NCI-H2227 treated with DMSO at 0.1 percent for 48 hours (cell line): ENCODE measurements at places on chromosomes 3 and 15.

DNA sequence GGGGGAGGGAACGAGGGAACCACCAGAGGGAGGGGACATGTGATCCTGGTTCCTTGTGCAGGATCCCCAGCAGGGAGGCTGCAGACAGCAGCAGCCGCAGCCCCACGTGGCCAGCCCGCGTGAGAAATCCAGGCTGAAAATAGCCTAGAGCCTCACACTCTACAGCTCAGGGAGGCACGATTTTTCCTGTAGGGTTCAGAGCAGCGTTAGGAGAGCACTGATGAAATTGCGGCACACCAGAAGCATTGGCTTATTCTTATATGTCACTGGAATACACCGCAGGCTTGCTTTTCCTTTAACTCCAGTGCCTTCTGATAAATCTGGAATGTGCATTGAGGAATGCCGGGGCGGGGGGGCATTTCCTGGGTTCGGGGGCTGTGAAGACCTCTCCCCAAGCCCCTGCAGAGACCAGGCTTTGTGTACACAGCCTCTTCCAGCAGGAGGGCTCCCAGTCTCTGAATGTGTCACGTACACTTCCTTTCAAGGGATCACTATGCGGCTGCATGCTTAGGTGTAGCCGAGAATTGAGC is 193.0 kb downstream of the ATP10A start:
- DNase-seq: no peak

DNA sequence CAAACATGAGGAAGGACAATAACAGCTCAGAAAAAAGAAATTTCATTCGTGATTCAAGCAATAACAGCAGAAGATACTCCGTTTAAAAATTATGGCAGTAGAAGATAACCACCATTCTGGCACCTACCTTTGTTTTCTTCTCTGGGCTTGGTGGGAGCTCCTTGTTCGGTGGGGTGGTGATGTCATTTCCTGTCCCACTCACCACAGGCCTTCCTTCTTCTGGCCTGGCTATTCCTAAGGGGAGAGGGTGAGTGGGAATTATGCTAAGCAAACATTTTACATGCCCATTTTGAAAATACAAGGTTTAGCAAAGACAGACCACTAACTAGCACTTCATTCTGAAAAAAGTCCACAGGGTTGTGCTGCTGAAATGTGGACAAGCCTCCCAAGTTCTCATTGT is 74.4 kb downstream of the DHX30 start:
- no peak for DNase-seq

GRCh38 chr3:66304293-66304692 is 83.5 kb downstream of the SLC25A26 start:
- DNase-seq: no peak

GRCh38 chr3:135927155-135927554 is 38.4 kb upstream of the PPP2R3A start:
- DNase-seq: no peak

DNA sequence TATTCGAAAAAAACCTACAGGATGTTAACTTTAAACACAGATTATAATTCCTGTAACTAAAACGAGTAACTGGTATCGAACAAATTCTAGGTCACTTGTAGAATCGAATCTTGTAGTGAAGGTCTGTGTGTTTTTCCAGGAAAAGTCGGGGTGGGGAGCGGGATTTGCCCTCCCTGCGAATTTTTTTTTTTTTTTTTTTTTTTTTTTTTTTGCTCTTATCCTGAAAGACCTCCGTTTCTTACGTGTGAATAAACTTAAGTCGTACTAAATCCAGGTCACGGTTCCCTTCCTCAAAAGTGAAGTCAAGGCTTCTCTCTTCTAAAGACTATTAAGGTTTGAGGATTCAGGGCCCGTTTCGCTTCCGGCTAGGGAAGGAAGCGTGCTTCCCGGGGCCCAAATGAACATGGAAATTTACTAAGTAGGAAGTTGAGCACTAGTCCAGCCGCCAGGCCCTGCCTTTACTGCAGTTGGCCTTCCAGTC is 770 bp downstream of the TBC1D5 start:
- DNase-seq: no peak

DNA sequence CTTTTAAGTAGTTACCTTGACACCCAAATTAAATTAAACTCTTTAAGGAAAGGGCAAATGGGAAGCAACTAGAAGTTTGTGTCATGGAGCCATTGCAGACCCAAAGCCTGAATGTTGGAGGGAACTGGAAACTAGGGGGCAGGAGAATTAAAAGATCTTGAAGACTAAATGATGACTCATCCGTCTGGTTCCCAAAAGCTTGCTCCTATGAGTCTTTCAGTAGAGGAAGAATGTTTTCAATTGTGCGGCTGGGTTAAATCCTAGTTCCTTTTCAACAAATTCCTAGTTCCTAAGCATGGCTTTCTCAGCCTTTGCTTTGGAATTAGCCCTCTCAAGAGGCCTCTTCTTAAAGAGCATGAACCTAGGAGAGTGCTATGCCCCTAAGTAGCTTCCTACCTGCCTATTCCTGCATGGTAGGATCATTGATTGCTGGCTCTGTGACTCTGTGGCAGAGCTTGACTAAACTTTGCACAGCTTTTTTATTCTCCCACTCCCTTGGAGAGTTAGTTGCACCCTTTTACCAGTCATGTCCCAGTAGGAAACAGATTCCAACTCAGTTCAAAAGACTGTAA is 17.7 kb downstream of the CLEC3B start:
- no peak for DNase-seq

DNA sequence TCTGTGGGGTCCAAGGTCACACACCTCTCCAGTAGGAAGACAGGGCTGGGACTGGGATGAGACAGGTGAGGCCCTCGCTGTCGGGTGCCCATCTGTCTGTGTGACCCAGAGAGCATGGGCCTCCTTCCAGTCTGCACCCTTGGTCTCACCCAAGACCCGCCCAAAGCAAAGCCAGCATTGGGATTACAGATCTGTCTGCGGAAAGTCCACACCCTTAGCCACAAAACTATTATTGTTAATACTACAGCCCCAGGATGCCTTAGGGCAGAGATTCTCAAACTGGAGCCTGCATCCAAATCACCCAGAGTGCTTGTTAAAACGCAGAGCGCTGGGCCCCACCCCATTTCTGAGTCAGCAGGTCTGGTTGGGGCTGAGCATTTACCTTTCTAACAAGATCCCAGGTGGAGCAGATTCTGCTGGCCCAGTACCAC is 58.5 kb upstream of the ZNF148 start:
- no peak for DNase-seq

- DNase-seq: no peak
Measured at GRCh38 chr3:132749786-132750185, 27.6 kb upstream of the NPHP3 start.

- DNase-seq: no peak
Measured at GRCh38 chr3:99678023-99678422, 39.6 kb downstream of the COL8A1 start.

DNA sequence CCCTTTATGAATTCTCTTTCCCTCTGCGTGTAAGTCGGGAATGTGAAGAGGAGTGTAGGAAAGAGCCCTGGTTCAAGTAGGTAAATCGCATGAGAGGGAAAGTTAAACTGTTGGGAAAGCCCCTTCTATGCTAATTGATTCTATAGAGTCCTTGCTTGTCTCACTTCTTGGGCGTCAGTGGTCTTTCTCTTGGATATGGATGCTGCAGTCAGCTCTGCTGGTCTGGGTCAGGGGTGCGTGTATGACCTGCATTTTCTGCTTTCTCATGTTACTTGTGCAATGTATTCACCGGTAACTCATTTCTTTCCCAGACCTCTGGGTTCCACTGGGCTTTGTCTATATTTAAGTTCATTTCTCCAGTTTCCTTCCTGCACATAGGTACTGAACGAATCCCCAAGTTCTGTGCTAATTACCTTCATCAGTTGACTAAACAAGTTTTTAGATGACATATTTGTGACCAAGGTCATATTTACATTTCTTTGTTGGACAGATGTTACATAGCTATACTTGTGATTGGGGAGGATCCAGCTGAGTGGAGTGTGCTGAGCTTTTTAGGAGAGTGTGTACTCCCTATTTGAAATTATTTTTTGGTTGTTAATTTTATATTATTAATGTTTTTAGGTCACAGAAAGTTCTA is 1.4 kb downstream of the SETD5 start:
- DNase-seq: peak; percentile 9
